ENCODE measurements at places on chromosomes 16 and 17.

- no peak for DNase-seq
Measured at GRCh38 chr17:76582660-76583059, 3.0 kb downstream of the ST6GALNAC2 start.

- DNase-seq, result no peak
Measured at GRCh38 chr17:9431620-9432019, 144.0 kb downstream of the STX8 start.

- no peak for DNase-seq
Measured at GRCh38 chr17:7382901-7383300, 2.0 kb downstream of the TNK1 start.

DNA sequence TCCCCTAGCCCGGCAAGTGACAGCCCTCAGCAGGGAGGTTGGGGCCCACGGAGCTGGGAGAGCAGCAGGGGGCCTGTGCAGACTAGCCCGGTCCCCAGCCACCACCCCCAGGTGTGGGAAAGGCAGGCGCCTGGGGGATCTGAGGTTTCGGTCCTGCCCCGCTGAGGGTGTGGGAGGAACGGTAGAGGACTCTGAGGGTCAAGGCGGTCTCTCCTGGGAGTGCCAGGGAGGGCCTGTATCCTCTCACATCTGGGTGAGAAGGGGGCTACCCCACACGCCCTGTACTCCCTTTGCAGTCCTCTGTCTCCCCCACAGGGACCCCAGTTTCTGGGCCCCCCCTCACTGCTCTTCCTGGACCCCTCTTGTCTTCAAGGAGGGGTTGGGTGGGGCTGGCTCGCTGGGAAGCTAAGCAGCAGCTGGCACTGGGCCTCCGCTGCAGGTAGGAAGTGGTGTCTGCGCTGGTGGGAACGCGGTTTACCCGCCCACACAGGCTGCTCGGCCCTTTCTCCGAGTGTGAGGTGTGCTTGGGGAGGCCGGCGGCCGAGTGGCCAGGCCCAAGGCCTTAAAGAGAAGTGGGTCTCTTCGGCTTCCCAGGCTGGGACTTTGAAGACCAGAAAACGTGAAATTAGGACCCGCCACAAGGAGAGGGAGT, 15.4 kb downstream of the CD7 start:
- no peak for DNase-seq

GRCh38 chr17:29215717-29216116, 30.9 kb upstream of the CRYBA1 start:
- no peak for DNase-seq

DNA sequence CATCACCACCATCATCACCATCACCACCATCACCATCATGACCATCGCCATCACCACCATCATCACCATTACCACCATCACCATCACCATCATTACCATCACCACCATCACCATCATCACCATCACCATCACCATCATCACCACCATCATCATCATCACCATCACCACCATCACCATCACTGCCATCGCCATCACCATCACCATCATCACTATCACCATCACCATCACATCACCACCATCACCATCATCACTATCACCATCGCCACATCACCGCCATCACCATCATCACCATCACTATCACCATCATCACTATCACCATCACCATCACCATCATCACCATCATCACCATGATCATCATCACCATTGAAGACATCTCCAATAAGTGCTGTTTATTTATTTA, 16.8 kb upstream of the MED9 start:
- DNase-seq, result no peak

DNA sequence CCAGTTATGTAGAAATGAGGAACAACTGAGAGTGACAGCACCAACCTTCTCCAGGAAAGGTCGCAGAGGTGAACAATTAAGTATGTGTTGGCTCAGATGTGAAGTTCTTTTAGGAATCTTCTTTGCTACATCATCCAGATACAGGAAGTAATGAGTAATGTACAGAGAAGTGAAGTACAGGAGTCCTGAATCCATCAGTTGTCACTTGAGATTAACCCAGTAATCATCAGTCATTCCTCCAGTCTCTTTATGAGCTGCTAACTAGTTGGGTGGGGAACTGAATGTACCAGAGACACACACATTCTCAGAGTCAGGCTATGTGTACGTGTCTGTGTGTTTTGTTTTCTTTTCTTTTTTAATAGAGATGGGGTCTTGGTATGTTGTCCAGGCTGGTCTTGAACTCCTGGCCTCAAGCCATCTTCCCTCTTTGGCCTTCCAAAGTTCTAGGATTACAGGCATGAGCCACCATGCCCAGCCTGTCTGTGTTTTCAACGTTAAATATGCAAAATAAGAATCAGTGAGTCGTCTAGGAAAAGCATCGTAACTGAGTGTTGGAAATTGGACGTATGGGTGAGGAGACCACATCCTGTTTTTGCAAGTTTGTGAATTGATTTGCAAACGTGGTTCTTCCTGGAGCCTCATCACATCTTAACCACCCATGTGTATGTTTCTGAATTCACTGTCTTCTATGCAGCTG, 19.9 kb downstream of the ZNF200 start:
- DNase-seq, result peak; percentile 6

- peak; percentile 57 for DNase-seq
Measured at GRCh38 chr16:77211880-77212740, 12.9 kb downstream of the SYCE1L start.

GRCh38 chr16:51434567-51435198, 283.6 kb upstream of the SALL1 start:
- no peak for DNase-seq

GRCh38 chr16:67198238-67198734, 645 bp upstream of the ELMO3 start:
- DNase-seq, result no peak

DNA sequence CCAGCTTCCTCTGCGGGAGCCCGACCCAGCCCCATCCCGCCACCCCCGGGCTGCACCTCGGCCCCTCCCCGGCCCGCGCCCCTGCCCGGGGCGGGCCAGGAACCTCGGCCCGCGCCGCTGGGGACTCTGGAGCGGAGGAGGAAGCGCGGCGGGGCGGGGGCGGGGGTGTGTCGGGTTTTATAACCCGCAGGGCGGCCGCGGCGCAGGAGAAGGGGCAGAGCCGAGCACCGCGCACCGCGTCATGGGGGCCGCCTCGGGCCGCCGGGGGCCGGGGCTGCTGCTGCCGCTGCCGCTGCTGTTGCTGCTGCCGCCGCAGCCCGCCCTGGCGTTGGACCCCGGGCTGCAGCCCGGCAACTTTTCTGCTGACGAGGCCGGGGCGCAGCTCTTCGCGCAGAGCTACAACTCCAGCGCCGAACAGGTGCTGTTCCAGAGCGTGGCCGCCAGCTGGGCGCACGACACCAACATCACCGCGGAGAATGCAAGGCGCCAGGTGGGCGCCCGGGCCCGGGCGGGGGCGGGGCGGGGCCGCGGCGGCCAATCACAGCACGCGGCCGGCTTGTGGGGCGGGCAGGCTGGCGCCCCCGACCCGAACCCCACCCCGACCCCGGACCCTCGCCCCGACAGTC, at the start of gene ACE:
ACE (plus strand) TSS at position 208 of the 626 bp plus-strand sequence; CDS start at position 242, 34 bp downstream.
- no peak for DNase-seq

GRCh38 chr17:48385319-48385718, 44.7 kb downstream of the SKAP1 start:
- DNase-seq, result no peak

- DNase-seq, result no peak
Measured at GRCh38 chr17:56448371-56448770, 145.1 kb upstream of the NOG start.
